ENCODE measurements at places on chromosomes 2 and 18. TPM values are rescaled to one million over a fixed set of nuclear protein-coding genes. Genes with fewer than 3 reads are reported as not detected.

DNA sequence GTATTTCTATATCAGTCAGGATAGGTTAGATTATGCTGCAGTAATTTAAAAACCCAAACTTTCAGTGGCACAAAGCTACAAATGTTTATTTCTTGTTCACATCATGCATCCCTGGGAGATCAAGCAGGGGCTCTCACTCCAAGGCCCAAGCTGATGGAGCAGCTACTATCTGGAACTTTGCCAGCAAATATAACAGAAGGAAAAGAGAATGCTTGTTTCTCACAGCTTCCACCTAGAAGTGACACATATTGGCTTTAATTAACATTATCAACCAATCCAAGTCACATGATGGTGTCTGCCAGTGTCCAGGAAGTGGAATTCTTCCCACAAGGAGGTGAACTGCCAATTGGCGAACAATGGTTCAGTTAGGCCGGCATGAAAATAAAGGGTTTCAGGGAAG is 306.9 kb downstream of the BCL11A start:
- no peak for DNase-seq

DNA sequence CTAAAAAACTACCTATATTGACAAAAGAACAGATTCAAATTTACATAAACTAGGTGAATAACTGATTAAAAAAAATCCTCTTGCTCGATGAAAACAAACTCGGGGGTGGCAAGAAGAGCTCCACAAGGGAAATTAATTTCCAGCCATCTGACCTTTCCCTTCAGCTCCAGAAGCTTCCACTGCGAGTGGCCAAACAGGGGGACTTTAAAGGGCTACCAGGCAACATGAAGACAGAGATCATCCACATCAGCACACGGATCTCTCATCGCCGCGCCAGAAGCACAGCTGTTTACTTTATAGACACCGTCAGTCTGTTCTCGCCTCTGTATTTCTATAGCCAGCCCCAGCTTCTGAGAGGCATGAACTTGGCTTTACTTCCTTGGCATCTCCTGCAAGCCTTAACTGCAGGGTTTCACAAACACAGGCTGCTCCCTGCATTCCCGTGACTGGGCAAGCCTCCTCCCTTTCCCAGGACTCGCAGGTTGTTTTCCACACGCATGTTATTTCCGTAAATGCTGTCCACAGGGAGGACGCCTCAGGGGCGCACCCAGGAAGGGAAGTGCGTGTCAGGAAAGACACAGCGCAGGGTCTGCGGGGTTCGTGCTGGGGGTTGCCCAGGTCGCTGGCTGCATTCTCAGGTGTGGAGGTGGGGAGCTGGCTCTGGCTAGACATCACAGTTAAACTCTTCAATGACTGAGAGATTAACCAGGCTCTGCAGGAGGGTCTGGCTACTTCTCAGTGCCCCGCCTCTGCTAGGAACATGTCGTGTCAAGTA is 85.0 kb downstream of the USP40 start:
- DNase-seq = no peak

IL36A gene
- not detected for polyA plus RNA-seq

HAAO gene
- polyA plus RNA-seq = 18.3 TPM

DNA sequence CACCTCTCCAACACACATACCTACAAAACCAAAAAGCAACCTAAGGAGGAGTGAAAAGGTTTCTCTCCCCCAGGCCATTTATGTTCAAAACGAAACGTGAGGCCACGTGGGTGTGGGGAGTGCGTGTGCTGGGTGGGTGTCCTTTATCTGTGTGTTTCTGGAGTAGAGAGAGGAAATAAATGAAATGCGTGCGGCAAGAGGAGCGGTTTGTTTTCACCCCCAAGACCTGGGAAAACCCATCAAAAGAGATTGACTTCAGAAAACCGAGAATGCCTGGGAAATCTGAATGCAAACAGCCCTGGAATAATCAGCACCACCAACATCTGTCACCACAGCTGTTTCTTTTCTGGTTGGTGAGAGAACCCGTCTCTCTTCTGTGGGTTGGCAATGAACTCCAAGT is 137.4 kb downstream of the INSIG2 start:
- no peak for DNase-seq

LRP1B gene
- polyA plus RNA-seq = 2.1 TPM

GRCh38 chr2:120066800-120067547 is 54.1 kb downstream of the EPB41L5 start:
- DNase-seq = no peak

LYPD6B gene
- polyA plus RNA-seq = 0.21 TPM

- DNase-seq = no peak
Observed at GRCh38 chr2:45441571-45441970, 169.5 kb downstream of the SRBD1 start.

DSC2 gene
- polyA plus RNA-seq = 7.1 TPM

DNA sequence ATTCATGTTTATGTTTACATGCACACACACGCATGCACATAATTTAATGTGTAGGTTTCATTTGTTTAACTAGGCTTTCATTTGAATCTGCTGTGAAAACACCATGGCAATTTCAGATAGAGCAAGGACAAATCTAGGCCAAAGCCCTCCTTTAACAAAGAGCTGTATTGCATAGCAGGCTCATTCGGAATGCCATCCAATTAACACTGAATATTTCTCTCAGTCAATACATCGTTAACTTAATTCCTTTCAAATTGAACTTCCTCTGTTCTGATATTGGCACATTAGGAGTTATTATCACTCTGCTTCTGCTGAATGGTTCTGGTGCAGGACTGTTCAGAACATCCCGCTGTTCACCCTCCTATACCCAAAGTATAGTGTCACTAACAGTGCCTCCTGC is 435.1 kb upstream of the CDH20 start:
- DNase-seq = no peak

DNA sequence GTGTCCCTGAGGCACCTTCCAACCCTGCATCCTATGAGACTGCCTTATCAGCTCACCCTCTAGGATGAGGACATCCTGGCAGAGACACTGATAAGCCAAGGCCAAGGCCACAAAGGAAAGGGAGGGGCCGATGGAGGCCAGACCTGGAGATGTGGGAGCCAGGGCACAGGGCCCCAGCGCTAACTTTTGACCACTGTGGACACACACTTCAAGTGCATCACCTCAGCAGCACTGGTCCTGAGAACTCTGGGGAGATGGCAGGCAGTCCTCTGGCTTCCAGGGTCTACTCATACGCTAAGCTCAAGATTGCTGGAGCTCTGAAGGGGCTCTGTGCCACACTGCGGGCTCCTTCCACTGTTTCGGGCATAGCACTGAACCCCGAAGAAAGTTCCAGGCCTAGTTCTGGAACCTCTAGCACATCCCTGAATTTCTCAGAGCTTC is 100.2 kb upstream of the ID2 start:
- no peak for DNase-seq

BOLL gene
- polyA plus RNA-seq = not detected

CCDC74A gene
- 3.3 TPM for polyA plus RNA-seq

DNA sequence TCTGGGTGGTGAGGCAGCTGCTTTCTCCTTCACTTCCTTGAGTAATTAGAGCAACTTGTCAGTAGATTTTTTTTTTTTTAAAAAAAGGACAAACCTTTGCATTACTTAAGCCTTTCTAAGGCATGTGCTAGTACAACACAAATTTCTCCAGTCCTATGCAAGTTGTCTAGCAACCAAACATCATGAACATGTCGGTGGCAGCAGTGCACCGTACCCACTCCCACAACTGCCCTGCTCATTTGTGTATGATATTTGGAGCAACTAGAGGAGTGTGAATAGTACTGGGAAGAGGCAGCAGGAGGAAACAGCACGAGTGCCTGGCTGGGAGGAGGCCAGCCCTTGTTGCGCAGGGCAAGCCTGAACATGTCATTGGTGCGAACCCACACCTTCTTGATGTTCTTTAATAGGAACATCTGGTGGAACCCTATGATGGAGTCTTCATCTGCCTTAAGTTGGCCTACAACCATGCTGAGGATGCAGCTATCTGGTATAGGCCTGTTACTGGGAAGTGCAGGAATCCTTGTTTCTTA is 238.3 kb downstream of the TDRD15 start:
- DNase-seq = no peak

SKA1 gene
- polyA plus RNA-seq = 7.1 TPM

DNA sequence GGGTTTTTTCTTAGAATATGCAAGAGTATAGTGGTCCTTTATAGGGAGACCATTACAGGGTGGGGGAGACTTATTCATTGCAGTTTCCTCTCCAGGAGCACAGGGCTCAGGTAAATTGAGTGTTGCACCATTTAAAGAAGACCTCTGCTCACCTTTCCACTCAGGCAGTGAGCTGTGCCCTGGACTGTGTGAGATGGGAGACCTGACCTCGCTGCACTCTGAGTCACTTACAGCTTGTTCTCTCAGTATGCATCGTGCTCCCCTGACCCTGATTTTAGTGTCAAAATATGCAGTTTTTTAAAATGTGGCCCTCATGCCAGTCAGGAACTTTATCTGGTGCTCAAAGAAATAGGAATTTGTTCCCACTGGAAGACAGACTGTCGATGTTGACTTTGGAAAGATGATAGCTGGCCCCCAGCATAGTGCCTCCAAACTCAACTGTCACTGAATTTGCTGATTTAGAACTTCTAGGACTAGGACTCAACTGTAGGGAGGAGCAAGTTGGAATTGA is 146.7 kb upstream of the EPAS1 start:
- DNase-seq = no peak

DNA sequence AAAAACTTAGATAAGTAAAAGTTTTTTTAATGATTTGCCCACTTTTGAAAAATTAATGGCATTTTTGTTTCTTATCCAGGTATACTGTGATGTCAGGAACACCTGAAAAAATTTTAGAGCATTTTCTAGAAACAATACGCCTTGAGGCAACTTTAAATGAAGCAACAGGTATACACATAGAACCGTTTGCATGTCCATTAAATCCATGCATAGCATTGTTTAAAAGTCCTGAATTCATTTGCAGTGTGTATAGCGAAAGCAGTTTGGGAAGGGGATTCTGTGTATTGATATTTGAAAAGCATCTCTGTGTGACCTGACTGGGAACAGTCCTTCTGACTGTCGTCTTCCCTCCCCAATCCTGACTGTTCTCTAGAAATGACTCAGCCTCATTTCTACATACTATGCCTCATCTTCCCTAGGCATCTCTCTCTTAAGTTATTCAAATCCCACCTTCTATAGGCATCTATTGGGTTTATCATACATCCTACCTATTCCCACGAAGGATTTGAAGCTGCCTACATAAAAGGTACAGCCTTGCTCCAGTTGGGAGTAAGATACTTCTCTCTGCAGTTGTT is 79.2 kb upstream of the MAP3K20 start:
- DNase-seq = no peak

ACMSD gene
- polyA plus RNA-seq = 0.20 TPM

DNA sequence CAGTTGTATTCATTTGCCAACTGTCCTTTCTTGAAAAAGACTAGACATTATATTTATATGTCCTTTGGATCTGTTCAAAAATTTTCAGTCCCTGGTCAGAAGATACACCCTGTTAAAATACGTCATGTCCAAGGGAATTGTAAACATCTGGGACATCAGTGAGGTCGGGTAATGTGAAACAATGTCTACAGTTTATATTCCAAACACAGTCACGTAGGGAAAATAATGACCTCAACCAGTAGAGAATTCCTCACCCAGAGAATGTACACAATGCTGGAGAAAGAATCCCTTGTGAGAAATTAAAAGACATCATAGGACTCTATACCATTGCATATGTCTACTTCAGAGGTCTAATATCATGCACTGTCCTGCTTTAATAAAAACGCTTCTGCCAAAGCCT is 888.0 kb upstream of the CHAC2 start:
- no peak for DNase-seq

CNPPD1 gene
- polyA plus RNA-seq = 34.7 TPM

DNA sequence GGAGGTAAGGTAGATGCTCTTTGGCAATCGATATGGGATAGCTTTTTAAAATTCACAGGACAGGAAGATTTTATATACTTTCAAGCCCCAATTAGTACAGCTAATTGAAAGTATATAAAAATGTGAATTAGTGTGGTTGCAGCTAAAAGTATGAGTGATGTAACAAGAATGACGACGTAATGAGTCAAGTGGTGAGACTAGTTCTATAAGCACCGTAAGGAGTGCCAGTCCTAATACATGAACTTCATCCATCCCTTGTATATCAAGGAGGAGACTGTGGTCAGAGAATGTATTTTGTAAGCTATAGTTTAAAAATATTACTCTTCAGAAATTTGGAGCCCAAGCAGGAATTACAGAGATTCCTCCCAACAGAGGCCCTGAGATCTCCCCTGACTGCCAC is 25.8 kb downstream of the DNAJC27 start:
- no peak for DNase-seq

- no peak for DNase-seq
Observed at GRCh38 chr2:240611601-240612210, 13.6 kb upstream of the GPR35 start.

DNA sequence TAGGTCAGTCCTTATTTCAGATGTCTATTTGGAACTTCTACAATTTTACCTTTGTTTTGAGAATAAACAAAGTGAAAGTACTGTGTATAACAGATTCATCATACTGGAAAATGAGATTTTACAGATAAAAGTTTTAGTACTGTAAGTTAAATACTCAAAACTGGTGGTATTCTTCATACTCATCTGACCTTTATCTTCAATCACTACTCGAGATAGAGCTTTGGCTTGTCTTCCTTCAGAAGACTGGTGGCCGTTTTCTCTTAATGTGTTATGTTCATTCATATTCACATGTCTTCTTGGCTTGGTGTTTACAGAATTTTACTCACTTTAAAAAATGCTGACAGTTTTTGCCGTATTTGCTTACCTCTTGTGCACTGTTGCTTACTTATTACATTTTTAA is 2.1 kb downstream of the SPOPL start:
- DNase-seq = no peak

DNA sequence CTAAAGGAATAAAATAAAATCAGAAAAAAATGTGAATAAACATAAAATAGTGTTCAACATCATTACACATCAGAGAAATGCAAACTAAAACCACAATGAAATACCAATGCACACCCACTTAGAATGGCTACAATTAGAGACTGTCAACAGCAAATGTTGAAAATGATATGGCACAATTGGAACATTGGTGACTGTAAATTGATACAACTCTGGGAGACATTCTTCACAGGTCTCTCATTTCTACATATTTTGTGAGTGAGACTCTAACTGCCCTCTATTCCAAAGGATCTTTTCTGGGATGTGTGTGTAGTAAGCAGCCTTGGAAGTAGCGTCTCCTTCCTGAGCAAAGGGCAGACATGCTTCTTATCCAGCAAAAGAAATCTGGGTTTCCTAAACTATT is 323.0 kb downstream of the FBXO15 start:
- no peak for DNase-seq

IL1RL1 gene
- polyA plus RNA-seq = 0.66 TPM

DNA sequence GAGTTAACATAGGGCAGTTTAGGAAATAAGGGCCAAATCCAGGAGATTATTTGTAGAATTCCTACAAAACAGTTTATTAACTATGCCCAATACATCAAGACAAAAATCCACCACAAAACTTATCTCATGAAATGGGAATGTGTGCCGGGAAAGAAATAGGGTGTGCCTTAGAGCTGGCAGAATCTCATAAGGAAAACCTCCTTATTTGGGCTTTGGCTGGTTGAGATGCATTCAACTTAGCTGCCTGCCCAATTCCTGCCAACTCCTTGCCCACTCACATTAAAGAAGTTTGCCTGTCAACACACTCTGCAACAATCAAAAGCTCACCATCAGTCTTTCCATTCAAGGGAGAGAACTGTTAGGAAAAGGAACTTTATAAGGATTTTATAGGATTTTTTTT is 500.6 kb downstream of the SATB2 start:
- DNase-seq = no peak

Measured in muscle of arm (tissue), 14 donors.